Bladder microvascular endothelial cell (primary cell): ENCODE measurements at places on chromosomes 1 and 21. TPM values are rescaled to one million over a fixed set of nuclear protein-coding genes. Genes with fewer than 3 reads are reported as not detected.

Gene RAB7B
- total RNA-seq = not detected in 2 replicates

Gene SPRR2A
- total RNA-seq = not detected in 2 replicates

Gene ARHGAP29
- total RNA-seq = 140 and 262 TPM in 2 replicates

Gene SMIM11
- total RNA-seq = 14.0 and 14.1 TPM in 2 replicates

Gene UTS2
- total RNA-seq = not detected in 2 replicates

Gene CASQ1
- not detected in 2 replicates for total RNA-seq

Gene TSTD1
- 3.8 TPM in 1 of 2 replicates, not detected in the other for total RNA-seq

Gene PEAR1
- total RNA-seq = 11.0 and 35.0 TPM in 2 replicates

Gene PGBD2
- 4.4 and 13.7 TPM in 2 replicates for total RNA-seq

Gene PI4KB
- 20.2 and 54.2 TPM in 2 replicates for total RNA-seq

Gene PRKCZ
- total RNA-seq = 1.6 and 28.6 TPM in 2 replicates
